ENCODE measurements at places on chromosomes 7 and 10.

DNA sequence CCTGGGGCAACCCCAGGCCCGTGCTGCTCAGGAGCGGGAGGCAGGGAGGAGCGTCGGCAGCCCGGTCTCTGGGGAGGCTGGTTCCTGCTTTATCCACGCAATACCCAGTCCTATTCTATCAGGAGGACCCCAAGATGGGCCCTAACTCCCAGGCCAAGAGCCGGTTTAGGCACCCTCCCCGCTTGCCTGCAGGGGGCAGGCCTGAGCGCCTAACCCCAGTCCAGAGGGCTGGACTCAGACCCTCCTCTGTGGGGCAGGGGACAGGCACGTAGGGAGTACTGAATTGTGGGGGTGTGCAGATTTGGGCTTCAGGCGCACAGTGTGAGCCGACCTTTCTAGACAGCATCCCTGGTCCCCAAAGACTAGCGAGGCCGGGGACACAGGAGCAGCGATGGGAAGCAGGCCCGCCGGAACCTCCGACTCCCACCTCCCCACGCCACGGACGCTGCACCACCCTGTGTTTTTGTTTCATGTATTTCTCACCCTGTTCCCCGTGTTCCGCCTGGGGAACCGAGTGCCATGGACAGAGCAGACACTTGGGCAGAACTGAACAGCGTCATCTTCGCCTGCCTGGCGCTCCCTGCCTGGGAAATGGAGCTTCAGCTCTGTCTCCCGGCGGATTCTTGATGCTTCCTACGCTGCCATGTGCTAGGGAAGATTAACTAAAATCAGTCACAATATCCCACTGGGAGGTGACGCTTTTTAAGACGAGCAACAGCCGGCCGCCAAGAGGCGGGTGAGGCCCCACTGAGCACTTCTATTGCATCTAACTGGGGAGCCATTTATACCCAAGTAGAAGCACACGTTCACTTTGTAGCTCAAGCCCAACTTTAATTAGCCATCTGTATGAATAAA is 5.3 kb downstream of the NUDT1 start:
- DNase-seq, result peak; percentile 8

DNA sequence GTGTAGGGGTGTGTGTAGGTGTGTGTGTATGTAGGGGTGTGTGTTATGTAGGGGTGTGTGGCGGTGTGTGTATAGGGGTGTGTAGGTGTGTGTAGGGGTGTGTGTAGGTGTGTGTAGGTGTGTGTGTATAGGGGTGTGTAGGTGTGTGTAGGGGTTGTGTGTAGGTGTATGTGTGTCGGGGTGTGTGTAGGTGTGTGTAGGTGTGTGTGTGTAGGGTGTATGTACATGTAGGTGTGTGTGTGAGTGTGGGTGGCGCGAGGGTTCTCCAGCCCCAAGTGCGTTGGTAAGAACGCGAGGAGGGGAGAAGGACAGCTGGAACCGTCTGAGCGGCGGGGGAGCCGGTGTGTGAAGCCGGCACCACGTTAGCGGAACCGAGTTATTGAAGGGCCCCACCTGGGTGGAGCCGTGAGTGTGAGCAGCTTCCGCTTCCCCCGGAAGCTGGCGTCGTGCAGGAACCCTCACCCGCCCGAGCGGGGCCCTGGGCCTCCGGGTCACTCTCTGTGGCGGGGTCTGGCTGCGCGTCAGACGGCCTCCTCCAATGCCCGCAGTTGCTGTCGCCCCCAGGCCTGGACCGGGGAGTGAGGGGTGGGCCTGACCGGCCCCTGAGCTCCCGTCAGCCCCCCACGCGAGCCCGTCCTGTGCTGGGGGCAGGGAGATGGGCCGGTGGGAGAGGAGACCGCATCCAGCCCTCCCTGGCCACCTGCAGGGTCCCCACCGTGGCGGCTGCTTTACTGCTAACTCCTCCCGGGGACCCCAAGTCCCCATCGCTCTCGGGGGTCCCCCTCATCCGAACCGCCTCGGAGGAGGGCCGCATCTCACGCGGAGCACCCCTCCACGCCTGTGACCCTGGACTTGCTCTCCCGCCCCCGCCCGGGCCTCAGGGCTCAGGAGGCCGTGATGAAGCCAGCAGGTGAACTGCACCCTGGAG is 49.6 kb upstream of the PSMG3 start:
- DNase-seq, result no peak

DNA sequence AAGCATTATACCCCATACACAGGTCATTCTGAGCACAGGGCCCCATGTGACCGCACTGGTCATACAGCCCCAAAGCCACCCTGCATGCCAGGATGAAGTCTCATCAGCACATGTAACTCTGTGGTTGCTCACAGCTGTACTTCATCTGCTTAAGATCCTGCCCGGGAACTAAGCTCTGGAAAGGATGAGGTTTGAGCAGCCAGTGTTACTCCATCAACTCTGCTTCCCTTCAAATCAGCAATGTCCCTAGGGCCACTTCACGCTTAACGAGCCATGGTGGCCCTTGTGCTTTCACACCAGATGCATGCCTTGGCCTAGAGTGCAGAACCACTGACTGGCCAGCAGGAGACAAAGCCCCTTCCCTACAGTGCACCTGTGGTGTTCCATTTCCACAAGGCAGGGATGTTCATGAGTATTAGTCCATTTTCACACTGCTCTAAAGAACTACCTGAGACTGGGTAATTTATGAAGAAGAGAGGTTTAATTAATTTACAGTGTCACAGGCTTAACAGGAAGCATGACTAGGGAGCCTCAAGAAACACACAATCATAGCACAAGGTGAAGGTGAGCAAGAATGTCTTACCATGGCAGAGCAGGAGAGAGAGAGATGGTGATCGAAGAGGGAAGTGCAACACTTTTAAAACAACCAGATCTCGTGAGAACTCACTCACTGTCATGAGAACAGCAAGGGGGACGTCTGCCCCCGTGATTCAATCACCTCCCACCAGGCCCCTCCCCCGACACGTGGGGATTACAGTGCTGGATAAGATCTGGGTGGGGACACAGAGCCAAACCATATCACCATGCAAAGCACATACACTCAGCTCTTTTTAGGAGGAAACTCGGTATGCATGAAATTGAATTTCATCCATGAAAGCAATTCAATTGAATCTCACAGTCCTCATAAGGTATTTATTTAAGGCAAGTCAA is 149.0 kb upstream of the CDCA7L start:
- no peak for DNase-seq

- DNase-seq, result peak; percentile 60
Measured at GRCh38 chr7:16421333-16422102, at the start of gene CRPPA. Gene CRPPA, minus strand, starts transcription at chr7:16421538. Its CDS starts 216 bp downstream, at chr7:16421322.

- DNase-seq, result no peak
Measured at GRCh38 chr10:2786251-2786650, 281.1 kb upstream of the PFKP start.

- DNase-seq, result no peak
Measured at GRCh38 chr10:52232561-52233350, 81.3 kb upstream of the DKK1 start.

GRCh38 chr7:134415700-134416099 is 43.2 kb downstream of the AKR1B1 start:
- no peak for DNase-seq

DNA sequence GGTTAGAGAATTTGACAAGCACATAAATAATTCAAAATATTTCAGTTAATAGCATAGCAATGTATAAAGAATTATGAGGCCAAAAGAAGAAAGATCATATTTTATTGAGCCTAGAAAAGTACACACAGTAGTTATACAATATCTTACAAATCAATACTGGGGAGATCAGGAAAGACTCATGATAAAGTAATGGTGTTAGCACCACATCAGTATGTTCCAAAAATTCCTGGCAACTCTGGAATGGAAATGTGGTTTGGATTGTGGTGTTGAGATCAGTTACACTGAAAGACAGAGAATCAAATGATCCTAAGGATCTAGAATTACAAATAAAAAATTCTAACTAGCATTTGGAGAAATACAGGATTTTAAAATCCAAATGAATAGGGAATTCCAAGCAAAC is 420.5 kb upstream of the CNTNAP2 start:
- no peak for DNase-seq

GRCh38 chr10:63716016-63716580 is 194.9 kb downstream of the REEP3 start:
- DNase-seq, result no peak

DNA sequence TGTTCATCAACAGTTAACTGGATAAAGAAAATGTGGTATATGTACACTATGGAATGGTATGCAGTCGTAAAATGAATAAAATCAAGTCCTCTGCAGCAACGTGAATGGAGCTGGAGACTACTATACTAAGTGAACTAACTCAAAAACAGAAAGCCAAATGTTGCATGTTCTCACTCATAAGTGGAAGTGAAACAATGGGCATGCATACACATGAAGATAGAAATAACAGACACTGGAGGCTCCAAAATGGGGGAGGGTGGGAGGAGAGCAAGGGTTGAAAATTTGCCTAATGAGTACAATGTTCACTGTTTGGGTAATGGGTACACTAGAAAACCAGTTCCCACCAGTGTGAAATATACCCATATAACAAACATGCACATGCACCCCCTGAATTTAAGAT is 179.5 kb downstream of the ZWINT start:
- DNase-seq, result no peak

All from NCI-H1092 treated with DMSO at 0.1 percent for 48 hours (cell line).